ENCODE measurements at places on chromosomes 13 and 19.

GRCh38 chr13:19589312-19589711 lies 28.0 kb upstream of the TPTE2 start:
- no peak for DNase-seq

DNA sequence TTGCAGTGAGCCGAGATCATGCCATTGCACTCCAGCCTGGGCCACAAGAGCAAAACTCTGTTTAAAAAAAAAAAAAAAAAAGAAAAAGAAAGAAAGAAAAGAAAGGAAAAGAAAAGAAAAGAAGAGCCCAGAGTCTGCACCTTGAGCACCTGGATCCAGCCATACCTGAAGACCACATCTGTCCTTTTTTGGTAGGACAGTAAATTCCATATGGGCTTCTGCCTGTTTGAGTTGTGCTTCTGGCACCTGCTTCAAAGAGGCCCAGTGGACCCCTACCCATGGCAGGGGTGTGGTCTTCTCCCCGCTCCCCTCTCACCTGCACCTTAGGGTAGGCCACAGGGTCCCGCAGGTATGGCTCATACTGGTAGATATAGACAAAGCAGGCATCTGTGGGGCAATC lies 5.8 kb downstream of the TM6SF2 start:
- no peak for DNase-seq

DNA sequence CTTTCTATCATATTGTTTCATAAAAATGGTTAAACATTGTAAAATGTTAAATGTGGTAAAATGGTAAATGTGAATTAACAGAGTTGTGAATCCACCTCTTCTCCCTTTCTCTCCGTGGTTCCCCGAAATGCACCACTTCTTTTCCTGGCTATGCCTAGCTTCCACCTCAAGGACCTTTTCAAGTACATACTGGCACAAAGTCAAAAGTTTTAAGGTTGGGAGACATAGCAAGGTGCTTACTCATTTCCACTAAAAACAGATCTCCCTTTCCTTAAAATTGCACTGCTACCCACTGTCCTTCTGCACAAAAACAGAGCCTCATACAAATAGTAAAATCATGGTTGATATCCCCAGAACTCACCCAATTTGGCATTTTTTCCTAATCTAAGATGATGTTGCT lies 558.2 kb downstream of the SLITRK6 start:
- DNase-seq, result no peak

DNA sequence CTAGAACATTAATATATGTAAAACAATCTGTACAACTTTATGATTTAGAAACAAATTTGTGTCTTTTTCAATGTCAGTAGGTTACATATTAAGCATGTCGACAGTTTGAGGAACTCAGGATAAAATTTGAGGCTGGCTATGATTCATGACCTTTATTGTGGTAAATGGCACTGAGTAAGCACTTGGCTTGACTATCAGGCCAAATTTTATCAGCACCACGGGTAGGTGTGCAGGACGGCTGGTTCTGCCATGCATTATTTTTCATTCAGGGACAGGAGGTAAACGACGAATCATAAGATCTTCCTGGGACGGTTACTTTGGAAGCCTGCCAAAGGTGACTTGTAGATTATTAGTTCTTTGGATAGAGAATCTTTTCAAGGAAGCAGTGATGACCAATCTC lies 19.9 kb upstream of the CYP4F8 start:
- no peak for DNase-seq

DNA sequence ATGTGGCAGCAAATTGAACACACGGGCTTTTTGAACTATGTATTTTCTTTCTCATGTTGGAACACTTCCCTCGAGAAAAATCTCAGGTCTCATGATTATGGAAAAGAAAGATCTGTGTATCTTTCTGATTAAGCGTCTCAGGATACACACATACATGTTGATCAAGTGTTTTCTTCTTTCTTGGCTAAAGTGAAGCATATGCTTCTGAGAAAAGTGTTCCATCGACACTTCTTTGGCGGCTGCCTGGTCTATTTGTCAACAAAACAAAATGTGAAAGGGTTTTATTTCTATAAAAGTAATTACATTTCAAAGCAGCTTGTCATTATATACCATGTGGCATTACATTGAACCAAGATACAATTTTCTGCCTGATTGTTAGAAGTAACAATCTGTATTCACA lies 157.5 kb downstream of the DLEU7 start:
- no peak for DNase-seq

GRCh38 chr13:83935566-83935965 lies 53.3 kb upstream of the SLITRK1 start:
- no peak for DNase-seq

DNA sequence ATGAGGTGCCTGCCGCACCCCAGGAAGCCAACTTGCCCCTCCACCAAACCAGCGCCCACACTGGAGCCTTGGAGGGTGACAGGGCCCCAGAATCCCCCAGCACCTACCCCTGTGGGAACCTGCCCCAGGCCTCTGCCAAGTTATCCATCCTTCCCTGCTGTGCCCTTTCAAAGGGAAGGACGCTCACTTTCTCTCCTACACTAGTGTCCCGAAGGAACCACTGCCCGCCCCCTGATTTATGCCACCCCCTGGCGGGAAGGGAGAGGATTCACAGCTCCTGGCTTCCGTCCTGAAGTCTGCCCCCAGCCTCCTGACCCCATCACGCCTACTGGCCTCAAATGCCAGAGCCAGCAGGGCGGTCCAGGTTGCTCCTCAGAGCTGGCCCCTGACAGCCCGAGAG lies 1.4 kb downstream of the EVI5L start:
- no peak for DNase-seq

GRCh38 chr13:48680756-48681392 lies 27.1 kb downstream of the CYSLTR2 start:
- DNase-seq, result no peak

DNA sequence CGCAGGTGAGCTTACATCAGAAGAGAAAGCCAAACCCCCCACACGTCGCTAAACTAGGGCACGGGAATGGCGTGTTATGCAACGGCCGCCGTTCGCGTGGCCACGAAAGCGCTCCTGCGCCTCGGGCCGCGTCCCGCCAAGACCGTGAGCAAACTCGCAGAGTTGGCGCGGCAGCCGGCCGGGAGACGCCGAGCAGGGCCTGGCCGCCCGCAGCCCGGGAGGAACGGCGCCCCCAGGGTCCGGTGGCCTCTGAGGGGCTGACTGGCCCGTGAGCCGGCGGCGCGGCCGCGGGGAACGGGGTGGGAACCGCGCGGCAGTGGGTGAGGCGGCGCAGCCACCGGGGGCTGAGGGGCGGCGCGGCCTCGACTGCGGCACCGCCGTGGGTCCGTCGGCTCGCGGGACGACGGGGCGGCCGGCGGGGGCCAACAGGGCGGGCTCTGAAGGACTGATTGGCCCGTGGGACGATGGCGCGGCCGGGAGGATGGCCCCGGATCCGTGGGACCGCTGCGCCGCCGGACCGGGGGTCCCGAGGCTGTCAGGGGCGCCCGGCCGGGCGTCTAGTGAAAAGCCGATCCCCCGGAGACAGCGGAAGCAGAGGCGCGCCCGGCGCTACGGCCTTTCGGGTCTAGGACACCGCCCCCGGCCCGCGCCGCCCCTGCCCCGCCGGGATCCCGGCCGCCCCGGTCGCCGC lies 903 bp downstream of the LATS2 start:
- DNase-seq, result no peak

GRCh38 chr13:99381766-99382165 lies 74.6 kb upstream of the GPR183 start:
- DNase-seq, result no peak

DNA sequence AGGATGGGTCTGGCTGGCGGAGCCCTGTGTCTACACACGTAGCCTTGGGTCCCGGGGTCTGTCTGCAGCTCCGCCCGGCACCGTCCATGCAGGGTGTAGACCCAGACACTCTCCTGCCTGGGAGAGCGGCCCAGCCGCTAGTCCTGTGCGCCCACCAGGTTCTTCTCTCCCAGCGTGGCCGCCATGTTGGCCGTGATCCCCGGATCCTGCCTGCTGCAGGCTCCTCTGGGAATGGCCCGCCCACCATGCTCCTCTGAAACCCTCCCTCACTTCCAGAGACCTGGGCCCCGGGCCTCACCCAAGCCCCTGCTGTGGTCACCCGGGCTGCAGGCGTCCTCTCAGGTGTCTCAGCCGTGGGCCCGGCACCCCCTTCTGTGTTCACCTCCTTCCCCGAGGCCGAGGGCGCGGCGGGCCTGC lies 57.7 kb upstream of the MCF2L start:
- no peak for DNase-seq

- DNase-seq, result no peak
Measured at GRCh38 chr13:29436291-29436690, 159.2 kb downstream of the SLC7A1 start.

DNA sequence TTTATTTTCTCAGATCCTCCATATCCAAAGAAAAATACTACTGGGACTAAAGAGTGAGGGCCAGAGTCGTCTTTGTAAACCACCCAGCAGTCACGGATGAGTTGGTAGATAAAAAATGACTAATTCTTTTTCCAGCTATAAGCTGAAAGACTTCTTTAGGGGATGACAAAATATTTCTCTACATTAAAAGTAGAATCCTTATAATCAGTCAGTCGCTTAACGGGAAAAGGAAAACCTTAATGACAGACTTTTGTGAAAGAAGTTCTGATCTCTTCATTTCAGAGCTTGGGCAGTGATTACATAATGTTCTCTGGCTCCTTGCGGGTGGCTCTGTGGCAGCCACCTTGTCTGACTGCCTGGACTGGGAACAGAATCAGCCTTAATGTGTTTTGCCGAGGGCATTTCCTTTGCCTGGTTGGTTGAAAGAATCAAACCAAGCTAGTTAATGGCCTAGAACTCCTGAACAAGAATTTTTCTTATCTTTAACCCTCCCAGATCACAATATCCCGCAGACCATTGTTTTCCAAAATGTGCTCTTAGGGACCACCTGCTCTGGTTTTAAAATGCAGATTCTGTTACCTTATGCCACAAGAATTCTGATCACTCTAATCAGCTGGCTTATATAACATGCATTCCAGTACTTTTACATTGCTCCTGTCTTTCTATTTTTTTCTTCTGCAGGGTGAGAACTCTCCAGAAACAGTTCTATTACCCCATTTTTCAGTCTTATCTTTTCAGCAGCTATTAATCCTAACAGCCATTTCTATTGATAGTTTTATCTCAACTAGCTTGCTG lies 2.5 kb downstream of the ITM2B start:
- no peak for DNase-seq

GRCh38 chr19:18021121-18021755 lies 13.3 kb downstream of the ARRDC2 start:
- peak; percentile 36 for DNase-seq

- no peak for DNase-seq
Measured at GRCh38 chr19:10096615-10096963, 5.9 kb downstream of the ANGPTL6 start.

- DNase-seq, result no peak
Measured at GRCh38 chr13:93984876-93985275, 494.6 kb downstream of the DCT start.

- no peak for DNase-seq
Measured at GRCh38 chr13:72920097-72920496, 138.2 kb downstream of the PIBF1 start.

DNA sequence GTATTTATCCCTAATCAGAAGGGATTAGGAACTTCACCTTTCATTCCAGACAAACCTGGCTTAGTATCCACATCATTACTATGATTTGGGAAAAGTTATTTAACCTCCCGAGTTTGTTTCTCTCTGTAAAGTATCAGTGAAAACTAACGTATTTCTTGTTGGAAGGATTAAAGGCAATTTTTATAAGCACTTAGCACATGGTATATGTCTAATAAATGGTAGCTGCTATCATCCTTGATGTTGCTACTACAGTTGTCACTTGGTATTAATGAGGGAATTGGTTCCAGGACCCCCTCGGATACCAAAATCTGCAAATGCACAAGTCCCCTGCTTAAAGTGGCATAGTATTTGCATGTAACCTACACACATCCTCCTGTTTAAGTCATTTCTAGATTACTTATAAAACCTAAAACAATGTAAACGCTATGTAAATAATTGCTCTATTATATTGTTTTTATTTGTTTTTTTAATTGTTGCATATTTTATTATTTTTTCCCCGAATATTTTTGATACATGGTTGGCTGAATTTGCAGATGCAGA lies 42.7 kb upstream of the FAM124A start:
- no peak for DNase-seq

- no peak for DNase-seq
Measured at GRCh38 chr13:45576466-45576865, 39.1 kb downstream of the ERICH6B start.

- DNase-seq, result no peak
Measured at GRCh38 chr13:43141685-43142084, 118.3 kb downstream of the DNAJC15 start.

GRCh38 chr13:57552437-57552836 lies 79.1 kb upstream of the PCDH17 start:
- no peak for DNase-seq

DNA sequence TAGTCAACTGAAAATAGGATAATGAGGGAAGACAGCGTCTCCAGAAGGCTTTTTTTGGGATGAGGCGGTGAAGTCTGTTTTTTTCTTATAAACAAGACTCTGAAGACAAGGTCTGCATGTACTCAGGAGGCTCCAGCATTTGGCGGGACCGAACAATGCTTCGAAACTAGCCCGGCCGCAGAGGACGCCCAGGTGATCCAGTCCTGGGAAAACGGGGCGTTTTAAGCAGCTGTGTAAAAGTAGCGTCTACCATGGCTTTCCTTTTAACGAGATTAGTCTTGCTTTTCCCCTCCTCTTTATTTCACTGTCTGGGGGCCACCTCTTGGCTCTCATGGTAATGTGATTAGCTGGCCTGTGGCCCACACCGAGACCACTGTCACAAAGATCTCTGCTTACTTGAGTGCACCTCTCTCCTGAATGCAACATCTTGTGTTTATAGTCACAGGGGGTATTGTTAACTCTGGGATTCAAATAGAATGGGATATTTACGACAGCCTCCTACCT lies 29.4 kb upstream of the GTF3A start:
- DNase-seq, result no peak

DNA sequence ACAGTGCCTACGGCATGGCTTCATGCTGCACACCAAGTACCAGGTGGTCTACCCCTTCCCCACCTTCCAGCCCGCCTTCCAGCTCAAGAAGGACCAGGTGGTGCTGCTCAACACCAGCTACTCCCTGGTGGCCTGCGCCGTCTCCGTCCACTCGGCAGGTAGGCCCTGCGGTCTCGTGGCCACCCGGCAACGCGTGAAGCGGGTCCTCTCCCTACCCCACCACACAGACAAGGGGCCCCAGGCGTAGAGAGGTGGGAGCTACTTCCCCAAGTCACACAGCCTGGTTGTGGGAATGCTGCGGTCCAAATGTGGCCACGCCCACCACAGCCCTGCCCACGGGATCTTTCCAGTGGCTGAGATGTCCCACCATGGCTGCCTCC lies 4.0 kb downstream of the DCAF15 start:
- DNase-seq, result no peak

GRCh38 chr13:77767413-77767812 lies 69.9 kb downstream of the SLAIN1 start:
- no peak for DNase-seq

GRCh38 chr13:26411206-26411605 lies 146.3 kb upstream of the WASF3 start:
- DNase-seq, result no peak

GRCh38 chr19:11018763-11019162 lies 57.9 kb downstream of the SMARCA4 start:
- DNase-seq, result peak; percentile 39

DNA sequence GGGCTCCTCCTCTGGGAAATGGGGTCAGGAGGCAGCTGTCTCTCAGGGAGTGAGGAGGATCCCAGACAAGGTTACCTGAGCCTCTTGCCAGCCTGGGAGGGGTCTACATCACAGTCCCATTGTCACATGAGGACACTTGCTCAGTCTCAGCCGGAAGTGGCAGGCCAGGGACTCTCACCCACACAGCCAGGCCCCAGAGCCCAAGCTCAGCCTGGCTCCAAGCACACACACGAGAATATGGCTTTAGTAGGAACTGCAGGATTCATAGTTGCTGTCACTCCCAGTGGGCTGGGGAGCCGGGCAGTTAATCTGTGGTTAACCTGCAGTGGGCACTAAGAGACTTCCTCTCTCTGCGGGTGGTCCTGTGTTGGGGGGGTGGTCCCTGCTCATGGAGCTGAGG lies 15.8 kb upstream of the RELB start:
- no peak for DNase-seq

All from right lung (tissue), 10 donors.